Activated naive CD4-positive, alpha-beta T cell (primary cell): ENCODE measurements at places on chromosomes 2 and 18.

GRCh38 chr18:51039138-51040112, 9.4 kb downstream of the SMAD4 start:
- DNase-seq = no peak

DNA sequence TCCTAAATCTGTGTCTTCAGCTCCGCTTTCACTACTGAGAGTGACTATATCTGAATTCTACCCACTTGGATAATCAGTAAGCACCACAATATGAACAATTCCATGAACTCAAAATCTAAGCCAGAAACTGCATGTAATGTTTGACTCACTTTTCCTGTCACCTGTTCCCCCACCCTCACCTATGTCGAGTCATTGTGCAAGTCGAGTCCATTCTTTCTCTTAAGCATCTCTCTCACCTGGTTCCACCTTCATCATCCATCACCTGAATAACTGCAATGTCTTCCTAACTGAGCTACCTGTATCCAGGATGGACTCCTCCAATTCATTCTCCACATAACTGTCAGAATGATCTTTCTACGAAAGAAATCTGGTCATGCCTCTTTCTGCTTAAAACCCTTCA, 58.2 kb downstream of the PPP1R1C start:
- no peak for DNase-seq

GRCh38 chr2:154455166-154455565, 243.3 kb upstream of the KCNJ3 start:
- DNase-seq = no peak

DNA sequence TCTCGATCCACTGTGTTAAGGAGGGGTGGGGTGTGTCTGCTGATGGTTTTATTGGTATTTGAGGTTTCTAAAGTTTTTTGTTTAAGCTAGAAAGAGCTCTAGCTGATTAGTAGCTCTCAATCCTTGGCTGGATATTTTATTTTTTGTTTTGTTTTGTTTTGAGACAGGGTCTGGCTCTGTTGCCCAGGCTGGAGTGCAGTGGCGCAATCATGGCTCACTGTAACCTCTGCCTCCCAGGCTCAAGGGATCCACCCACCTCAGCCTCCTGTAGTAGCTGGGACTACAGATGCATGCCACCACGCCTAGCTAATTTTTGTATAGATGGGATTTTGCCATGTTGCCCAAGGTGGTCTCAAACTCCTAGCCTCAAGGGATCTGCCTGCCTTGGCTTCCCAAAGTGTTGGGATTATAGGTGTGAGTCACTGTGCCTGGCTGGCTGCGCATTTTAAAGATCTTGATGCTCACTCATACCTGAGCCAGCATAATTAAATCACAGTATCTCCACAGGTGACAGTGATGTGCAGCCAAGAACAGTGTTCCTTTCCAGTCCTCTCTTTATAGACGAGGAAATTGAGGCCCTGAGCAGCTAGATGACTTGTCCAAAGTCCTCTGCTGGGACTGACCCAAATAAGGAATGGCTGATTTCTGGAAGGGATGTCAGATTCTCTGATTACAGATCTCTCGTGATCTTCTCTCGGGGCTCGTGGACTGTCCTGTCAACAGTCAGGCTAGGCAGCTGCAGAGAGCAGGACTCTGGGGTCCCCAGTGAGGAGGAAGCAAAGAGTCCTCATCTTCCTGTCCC, 44.5 kb downstream of the SPTBN1 start:
- no peak for DNase-seq

GRCh38 chr18:50686409-50686808, 126.5 kb downstream of the MAPK4 start:
- DNase-seq = no peak

GRCh38 chr2:45568935-45569334, 42.1 kb downstream of the SRBD1 start:
- no peak for DNase-seq
